ENCODE measurements at places on chromosomes 7 and 10.
A peak's percentile ranks its signal among the peaks of the same experiment; 100 is the strongest.

DNA sequence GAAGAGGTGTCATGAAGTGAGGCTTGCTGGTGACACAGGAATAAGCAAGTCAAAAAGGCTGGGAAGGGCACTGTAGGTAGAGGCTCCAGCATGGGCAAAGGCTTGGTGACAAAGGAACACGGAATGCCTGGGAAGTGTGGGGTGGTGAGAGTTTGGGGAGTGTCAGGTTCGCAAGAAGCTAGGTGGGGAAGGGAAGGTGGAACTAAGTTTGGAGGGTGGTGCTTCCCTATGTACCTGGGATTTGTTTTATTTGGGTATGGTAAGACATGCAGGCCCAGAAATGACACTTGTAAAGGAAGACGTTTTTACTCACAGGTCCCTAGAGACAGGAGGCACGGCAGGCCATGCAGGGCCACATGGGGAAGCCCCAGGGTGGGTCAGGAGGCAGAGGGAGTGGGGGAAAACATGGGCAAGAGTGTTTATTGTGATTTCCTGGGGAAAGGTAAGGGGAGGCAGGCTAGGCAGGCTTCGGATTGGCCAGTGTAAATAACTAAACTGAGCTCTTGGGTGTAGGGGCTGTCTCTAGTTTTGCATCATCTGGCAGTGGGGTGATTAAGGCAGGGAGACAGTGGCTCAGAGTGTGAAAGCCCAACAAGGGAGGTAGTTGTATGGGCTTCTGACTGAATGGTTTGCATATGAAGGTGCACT, 52.1 kb downstream of the SH2D4B start:
- DNase-seq: no peak

DNA sequence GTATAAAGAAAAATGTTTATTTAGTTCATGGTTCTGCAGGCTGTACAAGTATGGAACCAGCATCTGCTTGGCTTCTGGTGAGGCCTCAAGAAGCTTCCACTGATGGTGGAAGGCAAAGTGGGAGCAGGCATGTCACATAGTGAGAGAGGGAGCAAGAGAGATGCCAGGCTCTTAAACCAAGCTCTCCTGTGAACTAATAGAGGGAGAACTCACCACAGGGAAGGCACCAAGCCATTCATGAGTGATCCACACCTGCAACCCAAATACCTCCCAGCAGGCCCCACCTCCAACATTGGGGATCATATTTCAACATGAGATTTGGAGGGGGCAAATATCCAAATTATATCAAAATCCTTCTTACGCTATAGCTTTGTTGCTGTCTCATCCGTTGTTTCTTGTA, 113.1 kb downstream of the CPED1 start:
- DNase-seq: no peak

DNA sequence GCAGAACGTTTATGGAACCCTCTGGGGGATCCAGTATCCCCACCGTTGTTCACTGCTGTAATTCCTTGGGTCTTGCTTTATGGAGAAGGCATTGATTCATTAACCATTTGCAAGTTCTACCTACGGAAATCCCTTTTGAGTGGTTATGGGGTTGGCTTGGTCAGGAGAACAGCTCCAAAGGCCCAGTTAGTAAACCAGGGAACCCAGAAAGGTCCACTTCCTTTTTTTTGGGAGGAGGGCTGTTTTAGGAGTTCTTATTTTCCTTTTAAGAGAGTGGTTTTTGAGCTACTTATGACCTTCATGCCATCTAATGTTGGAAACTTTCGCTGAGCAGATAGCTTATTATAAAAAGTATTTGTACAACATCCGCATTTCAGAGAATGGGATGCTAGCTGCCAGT, 1.3 kb downstream of the POR start:
- DNase-seq: no peak

- DNase-seq: no peak
Observed at GRCh38 chr7:85454904-85455303, 268.0 kb upstream of the SEMA3D start.

DNA sequence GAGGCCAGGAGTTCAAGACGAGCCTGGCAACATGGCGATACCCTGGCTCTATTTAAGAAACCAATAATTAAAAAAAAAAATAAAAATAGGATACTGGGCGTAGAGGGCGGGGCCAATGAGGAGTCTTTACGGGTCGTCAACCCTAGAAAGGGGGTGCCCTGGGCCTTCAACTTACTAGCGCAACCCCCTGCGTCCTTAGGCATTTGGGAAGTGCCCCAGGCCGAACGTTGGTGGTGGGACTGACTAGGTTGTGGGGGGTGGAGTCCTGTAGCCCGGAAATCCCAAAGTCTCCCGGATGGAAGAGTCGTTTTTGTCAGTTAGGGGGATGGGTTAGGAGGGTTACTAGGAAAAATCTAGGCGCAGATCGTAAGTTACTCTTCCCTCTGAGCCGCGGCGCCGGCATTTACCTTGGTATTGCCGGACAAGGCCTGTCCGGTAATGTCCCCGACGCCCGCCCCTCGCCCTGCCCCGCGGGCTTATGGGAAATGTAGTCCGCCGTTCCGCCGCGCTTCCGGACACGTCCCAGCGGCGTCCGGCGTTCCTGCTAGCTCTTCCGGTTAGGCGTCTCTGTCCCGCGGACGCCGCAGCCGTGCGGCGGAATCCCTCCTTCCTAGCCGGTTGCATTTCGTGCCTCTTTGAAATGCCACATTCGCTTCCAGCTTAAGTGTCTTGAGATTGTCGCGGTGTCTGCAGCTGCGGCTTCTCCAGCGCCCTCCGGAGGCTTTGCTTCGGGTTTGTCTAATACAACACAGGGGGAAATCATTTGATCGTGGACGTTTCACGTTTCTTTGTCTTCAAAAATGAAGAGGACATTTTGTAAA, 1.3 kb upstream of the ACBD5 start:
- DNase-seq: peak; percentile 79

- DNase-seq: no peak
Observed at GRCh38 chr7:39461263-39461820, 104.9 kb upstream of the YAE1 start.

DNA sequence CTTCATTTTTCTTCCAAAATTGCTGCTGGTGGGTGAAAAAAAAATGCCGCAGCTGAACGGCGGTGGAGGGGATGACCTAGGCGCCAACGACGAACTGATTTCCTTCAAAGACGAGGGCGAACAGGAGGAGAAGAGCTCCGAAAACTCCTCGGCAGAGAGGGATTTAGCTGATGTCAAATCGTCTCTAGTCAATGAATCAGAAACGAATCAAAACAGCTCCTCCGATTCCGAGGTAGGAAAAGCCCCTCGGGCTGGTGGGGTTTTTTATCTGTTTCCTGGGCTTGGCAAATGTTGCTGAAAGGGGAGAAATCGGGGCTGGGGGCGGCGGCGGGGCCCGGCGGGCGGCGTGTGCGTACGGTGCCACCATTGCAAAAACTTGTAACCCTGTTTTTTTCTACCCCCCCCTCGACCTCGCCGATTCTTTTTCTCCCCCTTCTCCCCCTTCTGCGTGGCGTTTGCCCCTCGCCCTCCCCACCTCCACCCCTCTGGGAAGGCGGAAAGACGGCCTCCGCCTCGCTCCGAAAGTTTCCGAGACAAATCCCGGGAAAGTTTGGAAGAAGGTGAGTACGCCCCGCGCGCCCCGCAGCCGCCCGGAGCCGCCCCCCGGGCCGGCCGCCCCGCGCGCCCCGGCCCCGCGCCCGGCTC, 789 bp downstream of the TCF7L2 start:
- DNase-seq: no peak

- DNase-seq: no peak
Observed at GRCh38 chr10:59285073-59285472, 77.3 kb downstream of the FAM13C start.

DNA sequence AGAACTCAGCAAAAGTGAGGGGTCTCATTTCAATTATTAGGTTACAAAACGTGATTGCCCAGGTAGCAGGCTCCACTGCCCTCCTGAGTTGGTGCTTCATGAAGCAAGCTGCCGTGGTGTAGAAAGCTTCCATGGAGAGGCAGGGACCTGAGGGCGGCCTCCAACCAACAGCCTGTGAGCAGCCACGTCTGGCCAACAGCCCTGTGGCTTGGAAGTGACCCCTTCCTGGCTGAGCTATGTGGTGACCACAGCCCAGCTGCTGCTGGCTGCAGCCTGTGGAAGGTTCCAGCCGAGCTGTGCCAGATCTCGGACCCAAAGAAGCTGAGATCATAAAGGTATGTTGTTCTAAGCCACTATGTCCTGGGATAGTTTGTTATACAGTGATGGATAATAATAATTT, 122.5 kb upstream of the KLF6 start:
- DNase-seq: no peak

- no peak for DNase-seq
Observed at GRCh38 chr10:42941295-42941644, 135.6 kb upstream of the RET start.

DNA sequence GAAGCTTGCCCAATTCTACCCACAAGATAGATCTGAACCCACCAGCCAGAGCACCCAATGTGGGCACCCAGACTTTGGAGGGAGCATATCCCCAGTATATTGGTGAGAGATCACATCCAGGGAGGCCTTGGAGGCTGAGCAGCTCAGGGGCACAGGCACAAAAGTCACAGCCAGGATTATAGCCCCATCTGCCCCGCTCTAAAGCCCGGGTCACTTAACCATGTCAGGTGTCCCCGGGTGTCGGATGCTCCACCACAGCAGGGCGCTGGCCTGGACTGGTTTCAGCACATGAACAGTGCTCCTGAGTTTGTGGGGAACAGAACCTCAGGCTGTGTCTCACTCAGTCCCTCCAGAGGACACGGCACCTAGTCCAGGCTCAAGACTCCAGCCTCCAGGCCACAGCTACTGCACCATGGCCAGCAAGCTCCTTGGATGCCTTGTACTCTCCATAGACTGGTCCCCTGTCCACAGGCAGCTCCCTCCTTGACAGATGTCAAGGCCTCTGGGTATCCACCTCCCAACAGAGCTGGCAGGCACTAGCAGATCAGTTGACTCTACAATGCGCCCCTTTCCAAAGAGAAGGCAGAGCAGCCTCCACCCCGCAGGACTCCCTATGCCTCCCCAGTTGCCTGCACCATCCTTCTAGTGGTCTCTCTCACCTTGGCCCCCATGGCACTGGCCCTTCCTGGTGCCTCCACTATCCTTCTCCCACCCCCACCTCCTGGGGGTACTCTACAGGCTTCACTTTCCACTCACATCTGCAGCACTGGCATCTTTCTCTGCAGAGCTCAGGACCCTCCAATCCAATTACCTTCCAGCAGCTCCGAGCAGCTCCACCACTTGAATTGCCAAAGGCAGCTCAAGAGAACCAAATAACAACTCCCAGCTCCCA, 306.0 kb downstream of the GRID1 start:
- DNase-seq: no peak

GRCh38 chr7:1499367-1500029, 4.7 kb downstream of the INTS1 start:
- DNase-seq: no peak

DNA sequence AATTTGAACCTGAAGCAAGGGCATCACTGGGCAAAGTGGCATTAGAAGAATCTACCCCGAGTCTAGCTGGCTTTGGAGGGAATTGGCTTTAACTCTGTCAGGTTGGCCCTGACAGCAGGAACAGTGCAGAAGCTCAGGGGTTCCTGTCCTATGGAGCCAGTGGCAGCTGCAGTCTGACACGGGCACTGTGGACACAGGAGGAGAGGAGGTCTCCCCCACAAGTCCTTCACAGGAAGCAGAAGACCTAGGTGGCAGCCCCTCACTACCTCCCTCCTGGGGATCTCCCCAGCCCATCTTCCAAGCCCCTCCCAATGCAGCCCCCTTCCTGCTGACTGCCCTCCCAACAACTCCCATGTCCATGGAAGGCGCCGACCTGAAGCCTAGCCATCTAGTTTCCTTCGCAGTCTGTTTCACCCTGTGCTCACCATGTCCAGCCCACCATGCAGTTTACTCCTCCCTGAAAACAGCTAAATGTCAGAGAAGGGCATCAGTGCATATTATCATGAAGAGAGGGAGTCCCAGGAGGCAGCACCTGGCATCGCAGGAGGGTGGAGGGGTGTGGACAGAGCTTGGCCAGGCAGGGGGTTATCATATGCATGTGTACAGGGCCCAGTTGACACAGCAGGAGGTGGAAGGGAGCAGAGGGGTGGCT, 17.9 kb upstream of the GDF10 start:
- DNase-seq: no peak

GRCh38 chr7:129657363-129657762, 45.8 kb downstream of the NRF1 start:
- no peak for DNase-seq

GRCh38 chr7:141167381-141167964, 93.6 kb downstream of the TMEM178B start:
- DNase-seq: no peak

- DNase-seq: no peak
Observed at GRCh38 chr7:36400606-36401005, 10.9 kb downstream of the ANLN start.

- DNase-seq: no peak
Observed at GRCh38 chr7:115476671-115477181, 553.8 kb downstream of the TFEC start.

DNA sequence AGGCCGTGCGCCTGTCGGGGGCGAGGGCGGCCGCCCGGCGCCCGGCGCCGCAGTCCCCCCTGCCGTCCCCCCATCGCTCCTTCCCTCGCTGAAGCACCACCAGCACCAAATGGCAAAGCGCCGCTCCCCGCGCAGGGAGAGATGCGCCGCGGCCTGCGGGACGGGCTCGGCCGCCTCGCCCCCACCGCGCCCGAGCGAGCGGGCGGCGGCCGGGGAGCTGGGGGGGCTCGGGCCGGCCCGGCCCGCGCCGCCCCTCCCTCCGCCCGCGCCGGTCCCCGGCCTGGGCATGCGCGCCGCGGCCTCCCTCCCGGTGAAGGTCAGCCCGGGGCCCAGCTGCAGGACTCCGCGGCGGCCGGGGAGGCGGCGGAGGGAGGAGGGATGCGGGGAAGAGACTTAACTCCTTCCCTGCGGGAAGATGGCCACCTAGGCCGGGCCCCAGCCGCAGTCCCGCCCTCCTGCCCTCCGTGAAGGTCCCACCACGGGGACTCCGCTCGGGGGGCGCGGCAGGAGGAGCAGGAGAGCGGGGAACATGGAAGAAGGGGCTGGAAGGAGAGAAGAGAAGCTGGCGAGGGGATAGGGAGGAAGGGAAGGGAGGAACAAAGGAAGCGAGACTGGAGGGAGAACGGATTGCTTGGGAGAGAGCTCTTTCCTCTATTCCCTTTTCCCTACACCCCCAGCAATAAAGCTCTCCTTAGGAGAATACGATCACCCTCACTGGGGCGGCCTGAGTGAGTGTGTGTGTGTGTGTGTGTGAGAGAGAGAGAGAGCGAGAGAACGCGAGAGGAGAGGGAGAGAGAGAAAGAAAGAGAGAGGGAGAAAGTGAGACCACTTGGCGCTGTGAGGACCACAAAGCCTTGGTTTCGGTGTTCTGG, 3.4 kb upstream of the SMARCD3 start:
- no peak for DNase-seq

GRCh38 chr7:95907337-95907736, 135.0 kb downstream of the DYNC1I1 start:
- DNase-seq: no peak

- no peak for DNase-seq
Observed at GRCh38 chr7:120807390-120807789, 50.6 kb downstream of the TSPAN12 start.

GRCh38 chr7:98128346-98128745, 21.7 kb downstream of the LMTK2 start:
- no peak for DNase-seq
